T-cell (primary cell): ENCODE measurements at places on chromosomes 2 and 18.

DNA sequence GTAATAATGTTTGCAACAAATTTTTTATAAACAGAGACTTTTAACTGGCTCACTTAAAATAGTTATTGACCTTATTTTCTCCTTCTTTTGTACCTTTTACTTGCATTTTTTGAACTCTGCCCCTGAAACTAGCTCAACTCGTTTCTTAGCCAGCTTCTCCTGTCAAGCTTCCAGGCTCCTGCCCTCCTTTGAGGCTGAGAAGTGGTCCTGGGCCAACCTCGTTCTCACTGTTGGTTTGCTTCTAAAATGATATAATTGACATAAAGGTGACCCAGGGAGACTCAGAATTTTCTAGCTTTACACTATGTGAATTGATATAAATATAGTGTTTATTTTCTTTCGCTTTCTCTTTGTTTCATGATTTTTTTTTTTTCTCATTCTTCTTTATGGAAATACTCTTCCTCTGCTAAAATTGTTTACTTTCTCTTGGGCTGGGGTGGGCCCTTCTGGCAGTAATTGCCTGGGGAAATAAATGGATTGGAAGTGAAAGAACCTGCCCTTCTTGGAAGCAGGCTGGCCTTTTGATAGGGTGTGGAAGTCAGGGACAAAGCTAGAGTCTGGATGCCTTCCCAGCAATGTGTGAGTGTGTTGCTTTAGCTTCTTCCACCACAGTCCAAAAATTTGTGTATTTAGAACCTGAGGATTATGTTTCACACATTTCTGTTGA lies 30.7 kb downstream of the GPD2 start:
- no peaks in the 10 kb centered on the region for H3K4me1 ChIP-seq
- H3K27me3 ChIP-seq = no peaks in the 10 kb centered on the region
- no peak for DNase-seq
- H3K4me3 ChIP-seq = no peak overlapping the region
- H3K27ac ChIP-seq = no peak overlapping the region

DNA sequence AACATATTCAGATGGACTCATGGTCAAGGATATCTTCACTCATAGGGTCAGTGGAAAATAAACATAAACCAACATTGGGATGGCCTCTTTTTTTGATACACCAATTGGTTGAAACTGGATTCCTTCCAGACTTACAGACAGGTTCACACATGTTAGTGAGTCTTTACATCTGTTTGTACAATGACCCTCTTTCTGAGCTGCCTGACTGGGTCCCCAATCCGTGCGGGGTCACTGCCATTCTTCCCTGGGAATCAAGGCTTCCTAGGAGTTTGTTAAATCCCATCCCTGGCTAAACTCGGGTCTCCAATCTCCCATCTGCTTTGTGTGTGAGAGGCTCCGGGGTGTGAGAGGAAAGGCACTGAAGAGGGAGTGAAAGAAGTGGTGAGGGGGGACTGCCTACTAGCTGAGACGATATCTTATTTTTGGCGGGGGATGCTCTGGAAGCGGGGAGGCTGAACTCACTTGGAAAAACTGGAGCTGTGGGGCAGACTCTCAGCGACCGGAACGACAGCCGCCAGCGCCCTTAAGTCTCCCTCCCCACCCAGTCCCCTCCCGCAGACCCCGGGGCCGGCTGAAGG lies 487 bp downstream of the STARD6 start:
- H3K27ac ChIP-seq = peak overlapping the region; percentile 70
- H3K36me3 ChIP-seq = peaks cover 2% of the 10 kb centered on the region
- H3K4me3 ChIP-seq = peak overlapping the region; percentile 93
- no peak for DNase-seq

- no peaks in the 10 kb centered on the region for H3K4me1 ChIP-seq
- no peaks in the 10 kb centered on the region for H3K27me3 ChIP-seq
- H3K36me3 ChIP-seq = no peaks in the 10 kb centered on the region
- H3K27ac ChIP-seq = no peak overlapping the region
- no peak for DNase-seq
- H3K4me3 ChIP-seq = no peak overlapping the region
Observed at GRCh38 chr18:4107049-4107467, 348.0 kb downstream of the DLGAP1 start.

GRCh38 chr18:40824291-40824690 lies 1130.7 kb upstream of the PIK3C3 start:
- no peak overlapping the region for H3K27ac ChIP-seq
- no peak overlapping the region for H3K4me3 ChIP-seq
- no peak for DNase-seq
- no peaks in the 10 kb centered on the region for H3K27me3 ChIP-seq
- H3K4me1 ChIP-seq = no peaks in the 10 kb centered on the region

GRCh38 chr2:144331674-144332355 lies 188.1 kb downstream of the ZEB2 start:
- H3K27ac ChIP-seq = peak overlapping the region; percentile 77
- H3K27me3 ChIP-seq = no peaks in the 10 kb centered on the region
- peaks cover 8% of the 10 kb centered on the region for H3K4me1 ChIP-seq
- peak; percentile 64 for DNase-seq

GRCh38 chr2:205850132-205850531 lies 167.8 kb downstream of the NRP2 start:
- H3K27ac ChIP-seq = no peak overlapping the region
- H3K27me3 ChIP-seq = peaks cover 11% of the 10 kb centered on the region
- no peaks in the 10 kb centered on the region for H3K4me1 ChIP-seq
- H3K36me3 ChIP-seq = no peaks in the 10 kb centered on the region
- no peak overlapping the region for H3K4me3 ChIP-seq

- no peak for DNase-seq
- H3K4me3 ChIP-seq = no peak overlapping the region
- no peaks in the 10 kb centered on the region for H3K36me3 ChIP-seq
- no peak overlapping the region for H3K27ac ChIP-seq
- no peaks in the 10 kb centered on the region for H3K27me3 ChIP-seq
Observed at GRCh38 chr2:237453671-237454070, 33.4 kb upstream of the MLPH start.

GRCh38 chr18:55779691-55780585 lies 191.9 kb upstream of the TCF4 start:
- no peak for DNase-seq
- peaks cover 3% of the 10 kb centered on the region for H3K27me3 ChIP-seq
- H3K36me3 ChIP-seq = no peaks in the 10 kb centered on the region
- H3K4me1 ChIP-seq = peaks cover 4% of the 10 kb centered on the region
- peak overlapping the region; percentile 80 for H3K4me3 ChIP-seq

GRCh38 chr18:55137602-55138001 lies 178.3 kb upstream of the CCDC68 start:
- H3K4me1 ChIP-seq = no peaks in the 10 kb centered on the region
- no peaks in the 10 kb centered on the region for H3K36me3 ChIP-seq
- DNase-seq = no peak
- no peak overlapping the region for H3K27ac ChIP-seq
- H3K27me3 ChIP-seq = peaks cover 2% of the 10 kb centered on the region
- no peak overlapping the region for H3K4me3 ChIP-seq

GRCh38 chr18:36457683-36458082 lies 160.2 kb downstream of the FHOD3 start:
- H3K27ac ChIP-seq = no peak overlapping the region
- H3K4me3 ChIP-seq = no peak overlapping the region
- peaks cover 5% of the 10 kb centered on the region for H3K27me3 ChIP-seq
- DNase-seq = no peak

DNA sequence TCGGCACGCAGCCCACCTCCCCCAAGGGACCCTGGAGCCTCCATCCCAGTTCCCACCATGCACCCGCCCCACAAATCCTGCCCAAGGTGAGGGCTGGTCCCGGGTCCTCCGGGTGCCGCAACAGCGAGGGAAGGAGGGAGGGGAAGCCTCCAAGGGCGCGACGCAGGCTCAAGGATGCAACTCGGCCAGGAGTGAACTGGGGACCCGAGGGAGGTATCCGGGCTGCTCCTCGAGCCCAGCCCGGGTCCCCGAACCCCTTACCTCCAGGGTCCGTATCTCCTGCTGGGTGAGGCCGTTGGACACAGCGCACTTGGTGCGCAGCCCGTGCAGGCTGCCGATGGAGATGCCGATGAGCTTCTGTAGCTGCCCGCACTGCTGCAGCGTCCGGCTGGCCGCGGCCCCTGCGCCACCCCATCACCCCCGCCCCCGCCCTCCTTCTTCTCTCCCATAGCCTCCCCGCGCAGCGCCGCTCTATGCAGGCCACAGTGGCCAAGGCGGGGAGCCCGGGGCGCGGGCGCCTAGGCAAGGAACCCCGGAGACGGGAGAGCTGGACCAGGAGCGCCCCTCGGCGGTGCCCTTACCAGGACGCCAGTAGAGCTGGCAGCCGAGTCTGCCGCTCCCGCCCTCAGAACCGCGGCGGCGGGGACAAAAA lies 124.1 kb downstream of the ANKRD30BL start:
- H3K27ac ChIP-seq = no peak overlapping the region
- H3K27me3 ChIP-seq = peaks cover 25% of the 10 kb centered on the region
- no peak for DNase-seq
- no peaks in the 10 kb centered on the region for H3K36me3 ChIP-seq
- no peaks in the 10 kb centered on the region for H3K4me1 ChIP-seq

DNA sequence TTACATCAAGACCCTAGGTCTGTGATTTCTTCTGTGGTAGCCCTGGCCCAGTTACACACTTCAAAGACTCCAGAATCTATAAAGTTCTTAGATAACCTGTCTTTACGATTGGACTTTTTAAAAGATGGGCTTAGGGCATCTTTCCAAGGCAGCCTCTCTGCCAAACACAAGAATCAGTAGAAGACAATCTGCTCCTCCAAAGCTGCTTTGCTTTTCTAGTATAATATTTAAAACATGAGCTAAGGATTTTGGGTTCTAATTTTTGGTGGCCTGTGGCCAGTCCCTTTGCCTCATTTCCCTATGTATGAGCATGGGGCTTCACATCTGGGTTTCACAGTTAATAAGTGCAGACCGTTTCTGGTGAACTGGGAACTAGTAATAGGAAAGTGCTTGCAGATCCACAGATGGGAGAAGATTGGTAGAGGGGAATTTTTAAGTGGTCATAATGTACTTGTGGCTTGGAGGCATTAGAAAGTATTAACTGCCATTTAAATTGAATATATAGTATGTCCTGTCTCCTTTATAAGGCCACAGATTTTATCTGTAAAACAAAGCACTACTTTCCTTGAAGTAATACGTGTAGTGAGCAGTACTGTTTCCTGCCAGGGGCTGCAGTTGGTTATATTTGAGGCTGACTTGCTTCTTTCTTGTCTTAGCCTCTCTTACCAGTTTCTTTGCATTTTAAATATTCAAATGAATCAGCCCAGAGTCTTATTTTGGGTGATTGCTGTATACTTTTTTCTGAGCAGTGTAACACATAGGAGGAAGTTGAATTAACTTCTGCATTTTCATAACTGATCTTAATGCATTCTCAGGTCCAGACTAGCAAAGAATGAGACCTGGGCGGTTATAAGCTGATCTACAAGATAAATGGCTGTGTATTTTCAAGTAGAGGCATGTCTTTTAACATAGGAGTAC lies 1.5 kb downstream of the ARPC2 start:
- H3K27me3 ChIP-seq = no peaks in the 10 kb centered on the region
- peaks cover 44% of the 10 kb centered on the region for H3K4me1 ChIP-seq
- no peak for DNase-seq

DNA sequence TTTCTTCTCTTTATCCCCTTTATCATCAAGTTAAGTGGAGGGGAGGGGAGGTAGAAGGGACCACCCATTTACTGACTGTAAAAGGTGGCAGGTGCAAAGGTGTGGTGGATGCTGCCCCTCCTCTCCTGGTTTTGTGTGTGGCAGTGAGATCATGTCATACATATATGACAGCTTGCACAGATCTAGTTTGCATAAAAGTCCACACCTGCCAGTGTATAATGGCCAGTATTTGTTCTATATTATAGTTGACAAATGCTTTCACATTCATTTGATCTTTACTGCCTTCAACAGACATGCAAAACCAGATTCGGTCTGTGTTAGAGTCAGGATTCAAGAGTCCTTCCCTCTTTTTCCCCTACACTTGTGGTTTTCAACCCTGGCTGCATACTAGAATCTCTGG lies 55.1 kb downstream of the TGFA start:
- no peak for DNase-seq
- H3K4me3 ChIP-seq = no peak overlapping the region
- H3K36me3 ChIP-seq = no peaks in the 10 kb centered on the region
- no peaks in the 10 kb centered on the region for H3K4me1 ChIP-seq

- no peak overlapping the region for H3K4me3 ChIP-seq
- no peaks in the 10 kb centered on the region for H3K4me1 ChIP-seq
- no peaks in the 10 kb centered on the region for H3K27me3 ChIP-seq
- no peaks in the 10 kb centered on the region for H3K36me3 ChIP-seq
Observed at GRCh38 chr2:118431165-118431517, 342.9 kb downstream of the INSIG2 start.

DNA sequence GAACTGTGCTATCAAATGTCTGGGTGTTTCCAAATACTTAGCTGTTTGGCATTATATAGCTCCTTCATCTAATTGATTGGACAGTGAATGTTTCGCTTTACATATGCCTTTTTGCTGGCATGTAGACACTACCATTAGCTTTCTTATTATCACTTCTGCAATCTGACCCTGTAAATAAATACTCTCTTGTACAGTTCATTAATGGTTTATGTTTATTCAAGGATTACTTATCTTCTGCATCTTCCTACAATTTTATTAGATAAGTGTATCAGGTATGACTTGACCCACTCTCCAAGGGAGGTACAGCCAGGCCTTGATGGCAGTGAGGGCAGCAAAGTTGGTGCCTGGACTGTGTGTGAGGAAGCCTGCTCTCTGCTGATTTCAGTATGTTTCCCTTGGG lies 614.1 kb upstream of the SETBP1 start:
- DNase-seq = no peak
- no peak overlapping the region for H3K27ac ChIP-seq
- no peaks in the 10 kb centered on the region for H3K36me3 ChIP-seq

- H3K36me3 ChIP-seq = no peaks in the 10 kb centered on the region
- H3K27ac ChIP-seq = no peak overlapping the region
- H3K4me3 ChIP-seq = no peak overlapping the region
- DNase-seq = no peak
- no peaks in the 10 kb centered on the region for H3K27me3 ChIP-seq
Observed at GRCh38 chr2:95061119-95061512, 35.6 kb downstream of the MAL start.

- H3K36me3 ChIP-seq = no peaks in the 10 kb centered on the region
- no peak overlapping the region for H3K27ac ChIP-seq
- H3K4me1 ChIP-seq = no peaks in the 10 kb centered on the region
- no peaks in the 10 kb centered on the region for H3K27me3 ChIP-seq
- no peak overlapping the region for H3K4me3 ChIP-seq
- DNase-seq = no peak
Observed at GRCh38 chr2:166766220-166766619, 122.1 kb upstream of the XIRP2 start.

GRCh38 chr2:22481486-22482259 lies 903.3 kb upstream of the KLHL29 start:
- no peaks in the 10 kb centered on the region for H3K27me3 ChIP-seq
- no peaks in the 10 kb centered on the region for H3K4me1 ChIP-seq
- no peaks in the 10 kb centered on the region for H3K36me3 ChIP-seq
- H3K27ac ChIP-seq = no peak overlapping the region
- DNase-seq = no peak
